ENCODE measurements at places on chromosomes 7 and 10.
A peak's percentile ranks its signal among the peaks of the same experiment; 100 is the strongest.

GRCh38 chr7:131284702-131285419 lies 42.8 kb upstream of the MKLN1 start:
- no peak for DNase-seq

- DNase-seq, result no peak
Measured at GRCh38 chr10:50794490-50794889, 54.8 kb downstream of the ASAH2B start.

DNA sequence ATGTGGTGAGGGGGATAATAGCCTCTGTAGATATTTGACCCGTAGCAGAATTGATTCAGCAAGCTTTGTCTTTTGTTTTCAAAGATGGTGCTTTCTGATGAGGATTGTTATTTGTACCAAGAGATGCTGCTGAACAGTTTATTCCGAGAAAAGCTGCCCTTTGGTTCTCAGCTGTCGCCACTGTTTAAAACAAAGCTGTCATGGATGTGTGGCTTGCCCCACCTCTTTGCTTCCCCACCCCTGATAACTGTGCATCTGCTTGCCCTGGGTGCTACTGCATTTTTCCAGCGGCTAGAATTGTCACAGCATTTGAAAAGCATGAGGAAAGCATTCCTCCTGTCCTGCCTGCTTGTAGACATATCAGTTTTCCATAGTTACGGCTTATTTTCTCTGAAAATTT lies 226.9 kb upstream of the CSTF2T start:
- no peak for DNase-seq

DNA sequence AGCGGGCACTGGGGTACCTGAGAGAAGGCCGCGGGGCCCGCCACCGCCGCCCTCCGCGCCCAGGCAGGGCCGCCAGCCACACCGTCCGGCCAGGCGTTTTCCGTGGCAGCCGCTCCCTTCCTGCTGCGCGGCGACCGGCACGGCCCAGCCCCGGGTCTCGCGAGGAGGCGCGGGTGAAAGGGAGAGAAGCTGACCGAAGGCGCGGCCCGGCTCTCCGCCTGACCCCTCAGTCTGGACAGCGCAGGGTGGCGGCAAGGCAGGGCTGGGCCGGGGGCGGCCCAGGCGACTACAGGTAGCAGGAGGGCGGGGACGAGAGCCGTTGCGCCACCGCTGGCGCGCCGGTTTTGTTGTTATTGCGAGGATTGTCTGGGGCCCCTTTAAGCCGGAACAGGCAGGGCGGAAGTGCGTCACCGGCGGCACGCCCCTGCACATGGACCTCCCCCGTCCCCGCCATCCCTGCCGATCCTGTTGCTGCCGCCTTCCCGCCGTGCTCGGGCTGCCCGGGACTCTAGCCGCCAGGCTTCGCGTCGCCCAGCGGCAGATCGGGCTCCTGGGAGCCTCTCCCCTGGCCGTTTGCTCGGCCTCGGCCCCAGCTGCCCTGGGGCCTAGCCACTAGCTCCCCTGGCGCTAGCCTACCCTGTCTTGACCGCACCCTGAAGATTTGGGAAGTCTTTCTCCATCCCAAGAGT lies at the start of gene HERPUD2:
HERPUD2 (minus strand) TSS at position 352 of the 689 bp plus-strand sequence. CDS start 805 bp downstream, outside the sequence.
- peak; percentile 89 for DNase-seq

DNA sequence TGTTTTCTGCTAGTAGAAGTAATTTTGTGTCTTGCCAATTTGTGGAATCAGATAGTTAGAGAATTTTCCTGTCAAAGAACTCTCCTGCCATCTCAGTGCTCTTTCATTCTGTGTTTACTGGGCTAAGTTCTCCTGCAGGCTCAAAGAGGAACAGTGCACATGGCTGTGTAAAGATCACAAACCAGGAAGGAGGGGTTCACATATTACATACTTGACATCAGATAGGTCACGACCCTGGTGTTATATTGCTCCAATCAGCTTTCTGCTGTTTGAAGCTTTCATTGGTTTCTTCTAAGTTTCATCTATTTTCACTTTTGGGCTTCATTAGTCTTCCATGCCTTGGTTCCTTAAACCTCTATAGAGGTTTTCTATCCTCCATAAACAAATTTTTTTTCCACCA lies 13.5 kb upstream of the ELMO1 start:
- no peak for DNase-seq

DNA sequence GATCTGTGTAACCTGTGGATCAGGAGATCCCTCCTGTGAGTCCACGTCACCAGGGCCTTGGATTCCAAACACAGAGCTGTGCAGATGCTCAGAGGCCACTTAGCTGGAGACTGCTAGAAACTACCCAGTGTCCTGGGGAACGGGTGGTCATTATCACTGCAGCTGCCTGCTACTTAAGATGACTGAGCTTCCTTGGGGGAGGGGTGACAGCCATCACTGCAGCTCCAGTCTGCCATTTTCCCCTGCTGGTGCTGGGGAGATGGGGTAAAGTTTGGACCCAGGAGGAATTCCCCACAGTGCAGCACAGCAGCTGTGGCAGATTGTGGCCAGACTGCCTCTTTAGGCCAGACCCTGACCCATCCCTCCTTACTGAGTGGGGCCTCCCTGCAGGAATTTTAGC lies 78.8 kb upstream of the VOPP1 start:
- DNase-seq, result no peak

- DNase-seq, result no peak
Measured at GRCh38 chr10:48623009-48623408, 18.1 kb upstream of the ARHGAP22 start.

DNA sequence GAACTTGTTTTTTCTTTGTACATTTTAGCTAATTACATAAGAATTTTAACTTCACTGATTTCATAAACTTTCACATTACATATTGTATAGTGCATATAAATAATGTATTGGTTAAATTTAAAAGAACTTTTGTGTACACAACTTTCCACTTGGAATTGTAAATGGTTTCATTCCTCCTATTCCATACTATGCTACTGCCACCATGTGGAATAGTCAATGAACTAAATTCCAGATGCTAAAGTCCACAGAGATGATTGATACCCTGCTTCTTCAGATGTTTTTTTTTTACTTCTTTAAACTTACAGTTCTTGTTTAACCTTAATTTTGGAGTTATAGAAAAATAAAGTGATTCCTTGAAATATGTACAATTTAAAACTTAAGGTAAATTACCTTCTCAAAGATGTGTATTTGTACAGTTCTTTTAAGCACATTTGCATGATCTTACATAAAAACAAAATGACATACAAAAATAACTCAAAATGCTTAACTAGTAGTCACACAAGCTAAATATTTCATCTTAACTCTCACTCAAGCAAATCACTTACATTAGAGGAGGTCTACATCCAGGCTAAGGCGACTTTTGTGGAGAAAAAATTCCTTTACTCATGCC lies 247.6 kb upstream of the HGF start:
- no peak for DNase-seq

- DNase-seq, result no peak
Measured at GRCh38 chr10:92384741-92385140, 93.8 kb downstream of the MARCHF5 start.

- no peak for DNase-seq
Measured at GRCh38 chr10:59271160-59271559, 91.2 kb downstream of the FAM13C start.

GRCh38 chr7:47586925-47587324 lies 5.0 kb upstream of the TNS3 start:
- no peak for DNase-seq

- no peak for DNase-seq
Measured at GRCh38 chr7:55516409-55516808, 55.9 kb downstream of the VOPP1 start.

DNA sequence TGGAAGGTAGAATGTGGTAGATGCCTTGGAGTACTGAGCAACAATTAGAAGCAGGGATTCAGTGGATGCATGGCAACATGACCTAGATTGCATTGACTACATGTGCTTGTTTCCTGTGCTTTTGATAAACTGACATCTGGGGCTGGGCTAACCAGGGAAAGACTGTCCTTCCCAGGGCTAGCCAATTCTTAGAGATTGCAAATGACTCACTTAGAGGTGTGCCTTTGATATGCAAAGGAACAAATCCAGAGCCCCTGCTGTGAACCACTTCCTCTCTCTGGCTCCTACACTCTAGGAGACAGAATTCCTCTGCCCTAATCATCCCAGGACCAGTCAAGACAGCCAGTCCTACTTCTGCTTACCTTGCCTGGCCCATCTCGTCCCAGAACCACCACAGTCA lies 651.5 kb downstream of the LRMDA start:
- DNase-seq, result no peak

DNA sequence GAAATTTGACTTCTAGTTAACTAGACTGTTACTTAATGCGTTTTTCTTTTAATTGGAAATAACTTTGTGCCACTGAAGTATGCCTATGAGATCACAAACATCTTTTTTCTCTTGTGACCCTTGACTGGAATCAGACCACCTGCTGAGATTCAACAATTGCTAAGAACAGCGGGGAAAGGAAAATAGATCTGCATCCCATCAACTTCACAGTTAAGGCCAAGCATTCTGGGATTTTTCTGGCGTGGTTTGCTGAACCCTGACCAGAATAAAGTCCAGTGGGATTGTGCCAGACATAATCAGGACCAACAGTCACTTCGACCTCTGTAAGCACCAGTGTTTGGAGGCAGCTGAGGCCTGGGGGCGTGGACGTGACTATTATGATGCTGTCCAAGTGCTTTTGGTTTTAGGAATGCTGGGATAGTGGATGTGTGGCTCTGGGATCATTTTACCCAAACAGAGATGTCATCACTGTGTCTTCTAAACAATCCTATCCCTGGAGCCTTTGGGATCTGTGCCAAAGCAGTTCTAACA lies 373.3 kb upstream of the PRKCQ start:
- DNase-seq, result no peak

DNA sequence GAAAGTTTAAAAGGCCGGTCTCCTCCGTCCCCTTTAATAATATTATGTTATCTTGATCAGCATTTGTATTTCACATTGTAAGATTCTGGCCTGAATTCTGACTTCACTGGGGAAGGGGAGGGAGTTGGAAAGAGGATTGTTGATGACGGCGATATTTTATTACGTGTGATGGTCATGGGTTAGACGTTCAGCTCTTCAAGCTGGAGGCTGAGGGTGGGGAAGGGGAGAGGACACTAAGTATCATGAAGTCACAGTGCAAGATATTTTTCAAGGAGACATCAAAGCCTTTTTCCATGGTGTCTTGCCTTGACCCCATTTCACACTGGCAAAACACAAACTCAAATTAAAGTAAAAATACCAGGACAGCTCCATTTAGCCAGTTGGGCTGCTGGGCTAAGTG lies 126.7 kb downstream of the WDR11 start:
- no peak for DNase-seq

DNA sequence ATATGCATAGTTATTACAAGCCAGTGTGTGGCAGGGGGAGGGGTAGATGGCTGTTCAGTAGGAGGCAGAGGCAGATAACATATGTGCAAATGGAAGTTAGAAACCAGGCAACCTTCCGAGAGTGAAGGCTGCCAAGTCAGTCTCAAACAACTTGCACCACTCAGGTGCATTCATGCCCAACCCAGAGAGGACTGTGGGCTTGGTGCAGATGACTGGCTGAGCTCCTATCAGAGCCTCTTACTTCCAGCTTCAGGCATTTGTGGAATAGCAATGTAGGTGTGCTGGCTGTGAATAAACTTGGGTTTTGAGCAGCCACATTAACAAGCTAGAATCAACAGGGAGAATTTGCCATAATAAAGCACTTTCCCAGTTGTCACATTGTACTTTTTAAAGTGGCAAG lies 789.8 kb downstream of the PHTF2 start:
- DNase-seq, result no peak

GRCh38 chr7:37113661-37114355 lies 334.9 kb downstream of the ELMO1 start:
- DNase-seq, result peak; percentile 14

GRCh38 chr7:73706126-73707044 lies 13.1 kb downstream of the STX1A start:
- no peak for DNase-seq
